CD4-positive, alpha-beta T cell treated with Interleukin-17A for 1 hour (primary cell): ENCODE measurements at places on chromosomes 11 and 22.

DNA sequence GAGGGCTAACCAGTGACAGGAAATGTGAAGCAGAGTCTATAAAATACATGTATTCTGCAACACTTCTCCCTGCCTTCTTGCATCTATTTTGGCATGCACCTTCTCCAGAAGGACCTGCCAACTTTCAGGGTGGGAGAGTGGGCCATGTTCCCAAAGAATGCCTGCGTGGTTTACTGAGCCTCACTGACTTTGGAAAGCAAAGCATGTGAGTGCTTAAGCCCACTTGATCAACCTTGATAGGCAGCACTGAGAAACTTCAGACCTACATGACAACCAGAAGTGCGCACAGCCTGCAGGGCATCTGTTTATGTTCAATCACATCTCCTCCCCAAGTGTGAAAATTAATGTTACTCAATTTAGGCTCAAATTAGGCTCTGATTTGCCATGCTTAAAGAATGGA lies 69.2 kb downstream of the AMOTL1 start:
- no peak for DNase-seq

DNA sequence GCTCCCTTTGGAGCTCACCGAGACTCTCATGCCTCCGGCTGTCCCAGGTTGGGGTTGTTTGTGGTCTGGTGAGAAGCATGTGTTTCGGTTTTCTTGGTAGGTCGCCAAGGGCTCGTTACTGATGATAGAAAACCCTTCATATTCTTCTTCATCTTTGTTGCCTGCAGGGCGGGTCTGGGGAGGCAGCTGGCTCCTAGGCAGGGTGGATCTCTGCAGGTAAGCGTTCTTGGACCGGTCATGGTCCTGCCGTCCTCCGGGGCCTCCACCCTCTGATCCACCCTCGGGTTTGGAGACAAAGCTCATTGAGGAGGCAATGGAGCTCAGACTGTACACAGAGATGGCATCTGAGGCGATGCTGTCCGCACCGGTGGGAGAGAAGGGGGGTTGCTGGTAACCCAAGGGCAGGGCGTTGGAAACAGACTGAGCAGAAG lies 64.3 kb upstream of the PITPNB start:
- DNase-seq = no peak

- no peak for DNase-seq
Observed at GRCh38 chr11:126059238-126059781, 3.4 kb downstream of the CDON start.

DNA sequence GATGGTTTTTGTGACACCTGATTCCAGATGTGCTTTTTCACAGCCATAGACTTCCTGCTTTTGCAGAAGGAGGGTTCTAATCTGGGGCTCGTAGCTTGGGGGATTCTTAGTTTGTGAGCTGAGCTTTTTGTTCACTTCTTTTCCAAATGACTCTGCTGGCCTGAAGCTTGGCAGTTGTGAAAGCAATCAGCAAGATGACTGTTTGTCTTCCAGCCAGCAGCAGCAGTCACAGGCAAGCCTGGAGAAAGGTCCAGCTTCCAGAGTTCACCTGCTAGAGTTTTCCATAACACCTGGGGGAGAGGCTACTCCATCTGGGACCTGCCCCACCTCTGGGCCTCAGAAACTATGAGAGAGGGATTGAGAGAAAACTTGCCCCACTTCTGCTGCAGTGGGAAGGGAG lies 4.1 kb downstream of the MARK2 start:
- no peak for DNase-seq

DNA sequence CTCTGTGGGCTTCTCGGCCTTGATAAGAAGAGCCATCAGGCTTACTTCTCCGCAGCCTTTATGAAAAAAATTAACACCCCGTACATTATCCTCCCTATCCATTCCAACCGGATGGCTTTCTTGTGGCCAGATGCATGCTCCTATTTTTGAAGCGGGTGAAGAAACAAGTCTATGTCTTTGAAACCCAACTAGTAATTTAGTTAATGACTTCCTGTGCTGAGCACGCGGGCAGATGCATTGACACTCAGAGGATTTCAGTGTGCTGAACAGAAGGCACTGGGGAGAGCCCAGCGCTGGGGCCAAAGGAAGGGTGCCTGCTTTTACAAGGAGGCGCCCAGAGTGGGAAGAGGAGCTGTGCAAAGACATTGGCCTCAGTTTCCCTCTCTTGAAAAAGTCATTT lies 53.3 kb downstream of the ARHGAP8 start:
- no peak for DNase-seq

DNA sequence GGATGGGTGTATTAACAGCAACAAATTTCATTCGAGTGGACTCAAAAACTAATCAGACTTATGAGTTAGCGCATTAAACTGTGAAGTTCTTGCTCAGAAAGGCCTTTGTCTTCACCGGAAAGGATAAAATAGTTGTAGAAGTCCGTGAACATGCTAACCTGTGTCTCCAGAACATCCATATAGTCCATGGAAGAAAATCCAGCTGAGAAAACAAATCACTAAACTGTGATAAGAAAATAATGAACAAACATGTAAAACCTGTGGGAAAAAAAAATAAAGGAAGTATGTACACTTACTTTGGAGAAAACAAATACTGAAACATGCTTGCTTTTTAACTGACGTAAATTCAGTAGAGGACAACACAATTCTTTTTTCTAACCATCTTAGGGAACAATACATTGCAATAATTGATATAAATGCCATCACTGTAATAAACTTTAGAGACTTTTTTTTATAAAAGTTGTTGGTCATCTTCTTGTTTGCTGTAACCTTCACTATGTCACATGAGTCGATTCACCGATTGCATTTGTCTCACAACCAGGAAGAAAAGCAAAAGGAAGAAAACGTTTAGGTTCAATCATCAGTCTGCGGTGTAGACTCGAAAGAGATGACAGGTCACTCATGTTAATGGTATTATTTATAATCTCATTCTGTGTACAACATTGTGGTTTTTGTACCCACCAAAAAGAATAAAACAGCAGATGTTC lies 41.9 kb downstream of the MSANTD4 start:
- DNase-seq = no peak

- peak; percentile 18 for DNase-seq
Observed at GRCh38 chr22:26658161-26658560, 773 bp downstream of the MIAT start.

GRCh38 chr22:40046126-40046525 lies 51.4 kb downstream of the FAM83F start:
- no peak for DNase-seq

DNA sequence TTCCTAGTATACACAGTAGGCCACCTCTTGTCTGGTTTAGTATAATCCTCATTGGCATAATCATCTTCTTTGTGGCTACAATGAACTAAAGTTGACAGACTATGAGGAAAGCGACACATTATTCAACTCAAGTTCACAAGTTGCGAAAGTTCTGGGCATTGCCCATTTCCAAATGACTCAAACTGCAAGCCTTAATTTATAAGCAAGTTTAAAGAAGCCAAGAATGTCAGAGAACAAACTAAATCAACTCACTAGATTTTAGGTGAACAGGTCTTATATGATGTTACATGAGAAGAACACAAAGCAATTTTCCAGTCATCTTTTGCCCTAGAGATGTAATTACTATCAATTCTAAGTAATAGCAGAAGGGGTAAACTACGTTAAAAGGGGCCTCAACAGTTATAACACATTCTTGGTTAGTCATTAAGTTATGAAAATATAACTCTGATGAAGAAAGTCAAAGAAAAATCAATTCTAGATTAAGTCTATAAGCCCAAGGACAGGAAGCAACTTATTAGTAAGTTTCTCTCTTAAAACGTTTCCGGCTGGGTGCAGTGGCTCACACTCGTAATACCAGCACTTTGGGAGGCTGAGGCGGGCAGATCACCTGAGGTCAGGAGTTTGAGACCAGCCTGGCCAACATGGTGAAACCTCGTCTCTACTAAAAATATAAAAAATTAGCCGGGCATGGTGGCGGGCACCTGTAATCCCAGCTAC lies 21.5 kb downstream of the PICALM start:
- peak; percentile 65 for DNase-seq

DNA sequence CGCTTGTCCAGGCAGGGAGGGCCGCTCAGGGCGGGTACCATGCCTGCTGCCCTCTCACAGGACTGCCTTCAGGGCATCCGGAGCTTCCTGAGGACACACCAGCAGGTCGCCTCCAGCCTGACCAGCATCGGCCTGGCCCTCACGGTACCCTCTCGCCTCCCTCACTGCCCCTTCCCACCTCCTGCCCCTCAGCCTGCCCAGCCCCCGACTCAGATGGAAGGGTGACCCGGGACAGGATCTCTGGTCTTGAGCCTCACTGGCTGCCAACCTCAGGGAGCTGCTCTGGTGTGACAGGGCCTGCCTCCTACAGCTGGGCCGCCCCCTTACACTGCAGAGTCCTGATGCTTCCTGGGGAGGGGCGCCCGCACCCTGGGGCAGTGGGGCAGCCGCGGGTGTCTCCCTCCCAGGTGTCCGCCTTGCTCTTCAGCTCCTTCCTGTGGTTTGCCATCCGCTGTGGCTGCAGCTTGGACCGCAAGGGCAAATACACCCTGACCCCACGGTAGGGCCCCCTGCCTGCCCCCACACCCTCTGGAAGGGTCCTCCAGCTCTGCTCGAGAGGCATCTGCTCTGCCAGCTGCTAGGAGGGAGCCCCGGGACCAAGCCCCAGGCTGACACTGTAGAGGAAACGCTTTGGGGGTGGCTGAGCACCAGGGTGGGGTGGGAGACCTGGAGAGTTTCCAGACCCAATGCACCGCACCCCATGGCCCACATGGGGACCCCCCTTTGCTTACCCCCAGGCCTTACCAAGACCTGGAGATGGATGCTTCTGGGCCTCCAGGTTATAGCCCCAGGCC lies 14.6 kb downstream of the TSPAN32 start:
- no peak for DNase-seq

DNA sequence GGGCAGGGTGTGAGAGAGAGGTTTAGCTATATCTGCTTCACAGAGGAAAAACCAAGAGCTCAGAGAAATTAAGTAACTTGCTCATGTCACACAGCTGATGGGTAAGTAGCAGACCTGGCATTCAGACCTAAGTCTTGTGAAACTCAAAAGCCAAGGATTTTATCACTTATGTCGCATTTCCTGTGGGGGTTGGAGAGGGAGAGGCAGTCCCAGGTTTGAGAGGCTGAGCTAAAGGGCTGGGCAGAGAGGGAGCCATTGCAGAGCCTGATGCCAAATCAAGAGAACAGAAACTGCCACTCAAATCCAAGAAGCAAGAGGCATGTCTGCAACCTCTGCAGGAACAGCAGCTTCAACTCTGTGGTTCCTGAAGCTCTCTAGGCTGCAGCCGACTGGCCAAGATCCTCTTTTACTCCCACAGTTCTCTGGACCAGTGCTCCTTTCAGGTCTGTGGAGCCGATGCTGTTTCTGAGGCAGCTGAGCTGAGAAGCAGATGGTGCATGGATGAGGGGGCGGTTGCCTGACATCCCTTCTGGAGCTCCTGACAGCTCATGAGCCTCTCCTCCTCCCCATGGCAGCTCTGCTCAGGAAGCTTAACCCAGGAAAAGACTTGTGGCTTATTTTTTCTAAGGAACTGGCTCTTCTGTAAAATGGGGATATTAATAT lies 47.6 kb upstream of the NAV2 start:
- no peak for DNase-seq

DNA sequence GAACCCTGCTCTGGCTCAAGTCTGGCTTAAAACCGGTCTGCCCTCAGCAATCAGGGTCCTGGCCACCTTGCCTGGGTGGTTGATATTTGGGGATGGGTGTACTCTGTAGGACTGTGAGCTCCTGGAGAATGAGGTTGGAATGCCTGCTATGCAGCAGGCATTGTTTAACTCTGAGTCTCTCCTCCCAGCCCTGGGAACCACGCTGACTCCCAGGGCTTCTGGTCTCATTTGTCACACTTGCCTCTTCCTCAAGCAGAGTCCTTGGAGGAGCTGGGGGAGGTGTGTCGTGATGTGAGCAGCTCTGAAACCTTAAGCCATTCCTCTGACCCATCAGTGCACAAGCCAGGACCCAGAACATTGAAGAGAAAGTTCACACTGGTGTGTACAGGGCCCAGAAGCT lies 340.1 kb downstream of the MN1 start:
- no peak for DNase-seq

GRCh38 chr11:64090806-64091516 lies 55.2 kb downstream of the FLRT1 start:
- DNase-seq = no peak

- no peak for DNase-seq
Observed at GRCh38 chr11:117790279-117790678, 6.7 kb downstream of the DSCAML1 start.

- DNase-seq = no peak
Observed at GRCh38 chr11:110527146-110527545, 97.4 kb downstream of the FDX1 start.

- no peak for DNase-seq
Observed at GRCh38 chr11:15985127-15985859, 371.1 kb downstream of the SOX6 start.

GRCh38 chr11:133908827-133909226 lies 47.9 kb downstream of the IGSF9B start:
- DNase-seq = no peak

DNA sequence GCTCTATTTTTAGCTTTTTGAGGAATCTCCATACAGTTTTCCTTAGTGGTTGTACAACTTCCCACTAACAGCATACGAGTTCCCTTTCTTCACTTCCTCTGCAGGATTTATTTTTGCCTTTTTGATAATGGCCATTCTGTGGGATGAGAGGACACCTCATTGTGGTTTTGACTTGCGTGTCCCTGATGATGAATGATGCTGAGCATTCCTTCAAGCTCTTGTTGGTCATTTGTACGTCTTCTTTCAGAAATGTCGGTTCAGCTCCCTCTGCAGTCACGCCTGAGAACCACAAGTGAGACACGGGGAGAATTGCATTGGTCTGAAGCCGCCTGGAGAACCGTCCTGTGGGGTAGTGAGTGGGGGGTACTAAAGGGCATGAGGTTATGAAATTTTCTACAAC lies 2.0 kb upstream of the KRTAP5-10 start:
- peak; percentile 5 for DNase-seq

DNA sequence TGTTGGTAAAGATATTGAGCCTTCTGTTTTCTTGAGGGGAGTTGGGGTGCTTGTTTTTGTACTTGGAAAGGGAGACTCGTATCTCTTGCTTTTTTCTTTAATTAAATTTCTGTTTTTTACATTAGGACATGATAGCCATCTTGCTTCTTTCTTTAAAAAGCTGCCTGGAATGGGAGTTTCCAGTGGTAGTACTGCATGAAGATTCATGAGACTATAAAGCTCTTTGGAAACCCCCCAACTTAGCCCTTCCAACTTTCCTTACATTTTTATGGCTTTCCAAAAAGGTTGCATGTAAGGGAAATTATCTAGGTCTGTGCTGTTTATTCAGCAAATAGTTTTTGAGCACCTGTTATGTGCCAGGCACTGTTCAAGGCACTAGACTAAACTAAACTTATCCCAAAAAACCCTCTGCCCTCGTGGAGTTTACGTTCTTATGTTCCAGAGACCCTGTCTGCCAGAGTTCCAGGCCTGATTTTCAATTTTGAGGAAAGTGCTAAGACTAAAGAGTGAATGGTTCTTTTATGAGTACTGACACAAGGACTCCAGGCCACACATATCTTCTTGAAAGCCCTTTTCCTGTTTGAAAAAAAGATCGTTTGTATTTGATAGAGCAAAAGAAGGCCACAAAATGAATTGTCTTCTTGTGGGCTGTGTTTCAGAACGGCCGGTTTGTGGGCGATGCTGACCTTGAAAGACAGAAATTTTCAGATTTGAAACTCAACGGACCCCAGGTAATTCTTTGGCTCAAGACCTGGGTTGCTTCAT lies 31.9 kb downstream of the CTNND1 start:
- no peak for DNase-seq
